ENCODE measurements at places on chromosomes 11 and 22. TPM values are rescaled to one million over a fixed set of nuclear protein-coding genes. Genes with fewer than 3 reads are reported as not detected.

Gene KCNE3
- not detected for total RNA-seq

Gene JHY
- 6.8 TPM for total RNA-seq

Gene YPEL4
- 0.25 TPM for total RNA-seq

Gene SCUBE1
- total RNA-seq, result 11.5 TPM

Gene EMID1
- not detected for total RNA-seq

Gene HPS4
- total RNA-seq, result 20.5 TPM

Gene RTN4R
- 2.4 TPM for total RNA-seq

Gene SOX6
- 0.02 TPM for total RNA-seq

Gene FAM111B
- total RNA-seq, result 42.2 TPM

Gene MGAT3
- total RNA-seq, result not detected

Gene AAMDC
- 18.3 TPM for total RNA-seq

Gene WNT7B
- 14.2 TPM for total RNA-seq

Gene CD82
- 50.0 TPM for total RNA-seq

Gene SLC22A12
- total RNA-seq, result not detected

Gene SAA1
- total RNA-seq, result 3.0 TPM

Gene CASP1
- total RNA-seq, result 24.8 TPM

Gene F2
- not detected for total RNA-seq

Gene ZNF280A
- total RNA-seq, result not detected

Gene PNPLA5
- total RNA-seq, result 0.05 TPM

Gene NFAM1
- not detected for total RNA-seq

Gene MAP4K2
- total RNA-seq, result 11.2 TPM

Gene NRGN
- total RNA-seq, result 21.2 TPM

Gene SLC5A12
- not detected for total RNA-seq

All from M059J (cell line).